Dorsolateral prefrontal cortex (tissue), 122 donors: ENCODE measurements at places on chromosomes 5 and 9.

DNA sequence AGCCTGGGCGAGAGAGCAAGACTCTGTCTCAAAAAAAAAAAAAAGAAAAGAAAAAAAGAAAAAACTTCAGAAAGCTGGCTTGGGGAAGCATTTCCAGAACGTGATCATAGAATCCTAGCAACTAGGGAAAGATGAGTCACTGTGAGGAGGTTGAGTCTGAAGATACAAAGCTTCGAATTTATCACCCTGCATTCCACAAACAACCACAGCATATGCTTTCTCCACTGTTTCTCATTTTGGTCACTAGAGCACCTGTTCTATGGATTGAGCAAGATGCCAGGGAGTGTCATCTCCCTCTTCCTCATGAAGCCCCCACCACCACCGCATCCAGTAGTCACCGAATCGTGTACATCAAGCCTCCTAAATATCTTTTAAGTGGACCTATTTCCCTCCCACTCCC lies 37.9 kb downstream of the SEMA5A start:
- no peak for DNase-seq

GRCh38 chr9:21677387-21677786 lies 125.0 kb upstream of the MTAP start:
- no peak for DNase-seq

DNA sequence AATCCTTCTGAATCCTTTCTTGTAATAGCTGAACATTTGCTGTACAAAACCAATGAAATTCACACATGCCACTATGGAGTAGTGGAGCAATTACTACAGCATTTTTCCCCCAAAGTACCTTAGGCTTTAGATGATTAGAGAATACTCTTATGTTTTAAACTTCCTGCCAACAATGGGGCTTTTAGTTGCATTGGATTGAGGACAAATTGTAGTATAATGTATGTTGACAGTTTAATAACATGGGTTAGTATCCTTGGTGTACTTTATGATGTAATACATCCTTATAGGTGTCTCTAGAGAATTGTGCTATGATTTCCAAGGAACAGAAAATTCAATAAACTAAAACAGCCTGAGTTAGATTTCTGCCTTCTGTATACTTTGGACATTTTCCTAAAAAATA lies 422.7 kb upstream of the GRAMD2B start:
- DNase-seq: no peak

GRCh38 chr5:583645-584044 lies 28.5 kb upstream of the CEP72 start:
- no peak for DNase-seq

- no peak for DNase-seq
Measured at GRCh38 chr5:147504011-147504410, 5.9 kb downstream of the DPYSL3 start.

- DNase-seq: no peak
Measured at GRCh38 chr5:126368239-126368812, 54.9 kb upstream of the GRAMD2B start.

DNA sequence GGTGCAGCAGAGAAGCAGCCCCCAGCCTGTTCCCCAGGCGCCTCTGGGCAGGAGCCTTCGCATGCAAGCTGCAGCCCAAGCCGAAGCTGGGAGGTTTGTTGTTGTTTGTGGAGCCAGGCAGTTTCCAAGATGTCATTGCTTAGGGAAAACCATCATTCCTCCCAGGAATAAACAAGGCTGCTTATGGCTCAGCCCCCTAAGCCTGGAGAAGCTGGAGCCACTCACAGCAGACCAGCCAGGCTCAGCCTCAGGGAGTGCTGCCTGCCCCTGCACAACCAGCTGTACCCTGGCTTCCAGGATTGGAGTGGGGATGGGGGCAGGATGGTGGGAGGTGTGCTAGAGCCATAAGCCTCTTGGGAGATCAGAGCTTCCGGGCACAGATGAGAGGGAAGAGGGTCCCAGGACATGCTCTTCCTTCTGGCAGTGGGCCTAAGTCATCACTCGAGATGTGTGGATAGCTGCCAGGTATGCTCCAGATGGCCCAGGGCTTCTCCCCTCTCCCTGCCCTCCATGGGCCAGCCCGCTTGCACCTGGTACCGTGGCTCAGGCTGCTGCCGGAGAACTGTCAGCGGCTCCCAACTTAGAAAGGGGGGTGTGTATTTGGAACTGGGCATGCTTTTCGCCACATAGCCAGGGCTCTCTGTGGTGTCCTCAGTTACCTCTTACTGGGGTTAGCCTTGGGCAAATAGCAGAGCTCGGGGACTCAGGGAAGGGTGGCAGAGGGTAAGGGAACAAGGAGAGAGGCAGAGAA lies 105.2 kb downstream of the RGS3 start:
- peak; percentile 38 for DNase-seq

GRCh38 chr9:83219154-83219923 lies 156.4 kb upstream of the RASEF start:
- DNase-seq: peak; percentile 83

DNA sequence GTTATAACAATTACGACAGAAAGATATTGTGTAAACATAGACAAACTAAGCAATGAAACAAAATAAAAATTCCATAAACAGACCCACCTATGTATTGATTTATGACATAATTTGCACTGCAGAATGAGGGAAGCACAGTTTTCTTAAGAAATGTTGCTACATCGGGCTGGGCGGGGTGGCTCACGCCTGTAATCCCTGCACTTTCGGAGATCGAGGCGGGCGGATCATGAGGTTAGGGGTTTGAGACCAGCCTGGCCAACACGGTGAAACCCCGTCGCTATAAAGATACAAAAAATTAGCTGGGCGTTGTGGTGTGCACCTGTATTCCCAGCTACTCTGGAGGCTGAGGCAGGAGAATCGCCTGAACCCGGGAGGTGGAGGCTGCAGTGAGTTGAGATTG lies 1344.4 kb upstream of the WWC1 start:
- DNase-seq: no peak

GRCh38 chr9:68720656-68721313 lies 15.7 kb downstream of the PIP5K1B start:
- no peak for DNase-seq

GRCh38 chr9:87872079-87872624 lies 10.5 kb upstream of the SPATA31E1 start:
- peak; percentile 70 for DNase-seq

DNA sequence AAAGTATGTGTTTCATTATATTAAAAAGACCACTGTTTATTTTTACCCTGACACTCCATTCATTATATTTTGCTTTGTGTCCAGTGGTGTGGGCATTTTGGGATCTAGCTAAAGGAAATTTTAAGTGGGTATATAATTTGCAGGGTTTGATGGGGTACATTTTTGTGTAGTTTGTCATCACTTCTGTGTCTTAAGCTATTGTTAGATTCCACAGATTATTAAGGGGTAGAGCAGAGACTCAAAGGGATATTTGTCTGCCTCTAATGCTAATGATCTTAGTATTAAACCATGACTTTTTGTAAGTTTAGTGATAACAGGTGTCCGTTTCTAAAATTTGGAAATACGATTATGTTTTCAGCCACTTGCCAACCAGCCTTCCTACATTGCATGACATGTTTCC lies 731.6 kb downstream of the BRINP1 start:
- no peak for DNase-seq

GRCh38 chr5:82105457-82105856 lies 133.6 kb downstream of the ATG10 start:
- DNase-seq: no peak

- DNase-seq: no peak
Measured at GRCh38 chr5:88776692-88777091, 106.3 kb downstream of the MEF2C start.

GRCh38 chr5:67434466-67434865 lies 237.9 kb upstream of the CD180 start:
- no peak for DNase-seq

- DNase-seq: no peak
Measured at GRCh38 chr5:50325237-50325832, 115.8 kb downstream of the EMB start.

DNA sequence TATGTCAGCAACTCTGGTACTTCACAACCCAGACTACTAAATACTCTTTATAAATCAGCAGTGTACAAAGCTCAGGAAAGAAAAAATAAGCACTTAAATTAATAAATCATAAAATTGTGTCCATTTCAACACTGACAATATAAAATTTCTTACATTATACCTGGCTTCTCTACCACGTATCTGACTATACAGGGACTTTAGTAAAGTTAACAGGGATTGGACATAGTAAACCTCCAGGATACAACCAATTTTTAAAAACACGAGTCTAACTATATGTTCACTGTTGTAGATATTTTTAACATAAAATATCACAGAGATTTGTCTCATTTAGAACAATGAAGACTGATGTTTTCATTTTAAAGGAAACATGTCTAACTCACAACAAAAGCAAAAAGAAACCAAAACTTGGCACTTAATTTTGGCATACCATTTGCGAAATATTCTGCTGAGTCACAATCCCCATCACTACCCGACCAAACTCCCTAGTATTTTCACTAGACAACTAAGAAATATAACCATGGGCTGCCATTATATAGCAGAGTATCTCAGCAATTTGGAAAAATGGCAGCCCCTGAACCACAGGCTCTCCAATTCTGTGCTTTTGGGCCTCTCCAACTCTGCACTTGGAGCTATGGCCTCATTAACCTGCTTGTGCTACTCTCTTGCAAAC lies 14.4 kb downstream of the FAM169A start:
- no peak for DNase-seq

DNA sequence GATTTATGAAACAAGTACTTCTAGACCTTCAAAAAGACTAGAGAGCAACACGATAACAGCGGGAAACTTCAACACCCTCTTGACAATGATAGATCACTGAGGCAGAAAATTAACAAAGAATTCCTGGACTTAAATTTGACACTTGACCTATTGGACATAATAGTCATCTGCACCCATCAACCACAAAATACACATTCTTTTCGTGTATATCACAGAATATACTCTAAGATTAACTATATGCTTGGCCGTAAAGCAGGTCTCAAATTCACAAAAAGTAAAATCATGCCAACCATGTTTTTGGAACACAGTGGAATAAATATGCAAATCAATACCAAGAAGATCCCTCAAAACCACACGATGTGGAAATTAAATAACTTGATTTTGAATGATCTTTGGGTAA lies 559.4 kb downstream of the DNAH5 start:
- DNase-seq: no peak

DNA sequence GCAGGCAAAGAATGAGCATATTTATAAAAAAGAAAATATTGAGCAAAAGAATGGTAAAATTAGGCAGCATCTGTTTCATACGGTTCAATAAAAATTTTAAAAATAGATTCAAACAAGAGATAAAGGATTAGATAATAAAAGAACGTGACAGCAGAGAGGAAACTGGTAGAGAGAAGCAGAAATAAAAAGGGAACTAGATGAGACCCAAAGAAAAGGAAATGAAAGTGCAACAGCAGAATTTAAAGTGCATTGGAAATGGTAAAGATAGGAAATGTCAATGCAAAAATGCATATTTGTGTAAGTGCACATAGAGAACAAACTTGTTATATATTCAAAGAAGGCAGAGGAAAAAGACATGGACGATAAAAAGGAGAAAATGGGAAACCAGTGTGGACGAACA lies 70.2 kb downstream of the SUSD1 start:
- no peak for DNase-seq

DNA sequence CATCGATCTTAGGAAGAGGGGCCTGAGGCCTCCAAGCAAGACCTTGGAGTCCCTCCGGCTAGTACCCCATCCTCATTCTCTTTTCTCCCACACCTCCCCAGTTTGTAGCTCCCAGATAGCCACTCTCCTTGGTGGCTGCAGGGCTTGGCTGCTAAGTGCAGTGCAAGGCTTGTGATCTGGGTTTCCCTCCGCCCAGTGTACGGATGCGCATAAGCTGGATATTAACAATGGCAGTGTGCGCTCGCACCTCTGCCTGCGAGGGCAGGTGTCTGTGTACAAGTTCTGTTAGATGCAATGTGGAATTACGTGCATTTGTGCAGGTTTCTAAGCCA lies 71.0 kb upstream of the TBCA start:
- no peak for DNase-seq

- DNase-seq: no peak
Measured at GRCh38 chr9:122356627-122357026, 14.2 kb upstream of the PTGS1 start.
